GM19239 (cell line): ENCODE measurements at places on chromosomes 1 and 21.

DNA sequence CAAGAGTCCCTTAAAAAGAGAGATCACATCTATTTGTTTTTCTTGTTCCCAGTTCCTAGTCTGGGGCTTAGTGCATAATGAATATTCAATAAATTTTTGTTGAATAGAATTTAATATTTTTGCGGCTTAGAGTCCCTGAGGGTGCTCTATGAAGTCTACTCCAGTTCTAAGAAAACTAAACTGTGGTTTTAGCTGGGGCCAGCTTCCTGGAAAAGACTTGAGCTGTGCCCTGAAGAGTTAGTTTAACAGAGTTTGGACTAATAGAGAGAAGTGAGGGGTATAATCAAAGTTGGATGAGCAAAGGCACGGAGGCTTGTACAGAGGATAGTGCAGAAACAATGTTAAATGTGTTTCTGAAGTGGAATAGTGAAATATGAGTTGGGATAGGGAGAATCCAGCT lies 168.9 kb downstream of the FASLG start:
- no peak for DNase-seq

- DNase-seq: no peak
Observed at GRCh38 chr1:7515175-7515574, 255.9 kb upstream of the VAMP3 start.

DNA sequence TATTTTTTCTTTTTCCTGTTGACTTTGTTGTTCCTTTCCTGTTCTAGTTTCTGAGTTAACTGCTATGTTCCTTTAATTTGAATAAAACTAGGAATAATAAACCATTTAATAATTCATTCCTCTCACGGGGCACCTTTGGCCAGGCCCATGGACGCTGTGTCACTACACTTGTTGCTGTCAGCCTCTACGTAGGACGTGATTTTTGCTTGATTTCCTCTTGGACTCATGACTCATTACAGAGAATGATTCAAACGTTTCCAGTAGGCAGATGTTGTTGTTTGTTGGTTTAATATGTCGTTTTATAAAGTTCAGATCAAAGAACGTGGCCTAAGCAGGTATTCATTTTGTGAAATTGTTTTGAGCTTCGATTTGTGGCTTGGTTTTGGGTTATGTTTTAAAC lies 9.1 kb upstream of the SLC19A1 start:
- DNase-seq: no peak

DNA sequence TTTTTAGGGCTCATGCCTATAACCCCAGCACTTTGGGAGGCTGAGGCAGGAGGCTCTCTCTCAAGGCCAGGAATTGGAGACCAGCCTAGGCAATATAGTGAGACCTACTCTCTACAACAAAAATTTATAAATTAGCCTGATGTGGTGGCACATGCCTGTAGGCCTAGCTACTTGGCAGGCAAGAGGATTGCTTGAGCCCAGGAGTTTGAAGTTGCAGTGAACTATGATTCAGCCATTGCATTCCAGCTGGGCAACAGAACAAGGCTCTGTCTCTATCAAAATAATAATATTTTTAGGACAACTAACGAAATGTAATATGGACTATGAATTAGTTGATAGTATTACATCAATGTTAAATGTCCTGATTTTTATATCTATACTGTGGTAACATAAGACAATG lies 68.8 kb upstream of the ARID1A start:
- no peak for DNase-seq

DNA sequence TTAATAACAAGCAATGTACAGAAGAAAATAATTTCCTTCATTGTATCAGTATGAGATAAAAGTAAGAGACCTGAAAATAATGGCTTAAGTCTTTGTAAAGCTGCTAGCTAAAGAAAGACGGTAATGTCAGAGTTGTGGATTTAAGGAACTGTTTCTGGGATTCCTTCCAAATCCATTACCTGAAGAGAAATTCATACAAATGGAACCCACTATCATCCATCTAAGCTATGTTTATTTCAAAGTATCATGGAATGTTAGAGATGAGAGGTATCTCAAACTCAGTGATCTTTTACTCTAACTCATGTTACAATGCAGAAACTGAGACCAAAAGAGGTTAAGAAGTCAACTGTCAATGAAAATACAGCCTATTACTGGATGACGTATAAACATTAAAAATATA lies 197.7 kb downstream of the DENND1B start:
- no peak for DNase-seq

DNA sequence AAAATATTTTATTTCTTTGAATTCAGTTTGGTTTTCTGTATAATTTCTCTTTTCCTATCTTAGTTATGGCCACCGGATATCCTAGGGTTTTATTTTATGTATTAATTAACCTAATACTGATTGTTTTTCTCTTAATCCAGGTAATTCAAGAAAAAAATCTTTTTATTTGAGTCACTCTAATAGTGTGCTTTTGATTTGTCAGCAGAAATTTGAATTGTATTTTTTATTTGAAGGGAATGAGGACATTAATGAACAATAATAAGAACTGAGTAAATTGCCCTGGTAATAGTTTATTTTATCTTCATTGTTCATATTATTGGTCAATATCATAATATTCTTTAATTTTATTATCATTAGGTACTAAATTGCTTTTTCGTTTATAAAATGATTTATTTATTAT lies 120.1 kb downstream of the USP25 start:
- DNase-seq: no peak

DNA sequence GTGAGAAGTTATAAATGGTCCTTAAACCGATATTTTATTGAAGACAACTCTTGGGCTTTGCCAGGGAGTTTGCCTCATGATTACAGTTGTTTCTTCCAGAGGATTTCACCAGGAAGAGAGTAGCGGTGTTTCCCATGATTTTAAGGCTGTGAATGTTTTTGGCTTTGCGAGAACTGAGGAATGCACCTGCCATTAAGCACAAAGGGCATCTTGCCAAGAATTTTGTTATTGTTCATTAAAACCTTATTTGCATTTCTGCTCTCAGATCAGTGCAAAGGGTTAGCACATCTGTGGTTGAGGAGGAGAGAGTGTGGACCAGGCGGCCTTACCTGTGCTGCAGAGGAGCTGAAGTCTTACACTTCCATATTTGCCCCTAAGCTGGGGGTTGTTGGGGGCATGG lies 13.8 kb downstream of the CNIH3 start:
- no peak for DNase-seq

DNA sequence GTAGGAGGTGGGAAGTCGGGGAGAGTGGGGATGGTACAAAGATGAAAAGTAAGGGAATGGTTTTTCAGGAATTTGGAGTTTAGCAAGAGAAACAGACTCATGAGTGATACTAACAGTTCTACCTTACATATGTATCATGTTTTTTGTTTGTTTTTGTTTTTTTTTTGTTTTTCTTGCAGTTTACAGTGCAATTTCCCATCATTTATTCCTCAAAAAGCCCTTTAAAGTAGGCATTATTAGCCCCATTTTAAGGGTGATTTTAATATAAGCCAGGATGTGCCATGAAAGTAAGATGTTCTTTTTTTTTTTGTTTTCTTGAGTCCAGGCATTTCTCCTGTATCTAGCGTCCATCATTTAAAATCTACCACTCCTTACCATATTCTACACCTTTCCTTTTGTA lies 13.8 kb upstream of the TRIM45 start:
- DNase-seq: no peak

- no peak for DNase-seq
Observed at GRCh38 chr1:241870336-241870735, 22.3 kb downstream of the EXO1 start.

DNA sequence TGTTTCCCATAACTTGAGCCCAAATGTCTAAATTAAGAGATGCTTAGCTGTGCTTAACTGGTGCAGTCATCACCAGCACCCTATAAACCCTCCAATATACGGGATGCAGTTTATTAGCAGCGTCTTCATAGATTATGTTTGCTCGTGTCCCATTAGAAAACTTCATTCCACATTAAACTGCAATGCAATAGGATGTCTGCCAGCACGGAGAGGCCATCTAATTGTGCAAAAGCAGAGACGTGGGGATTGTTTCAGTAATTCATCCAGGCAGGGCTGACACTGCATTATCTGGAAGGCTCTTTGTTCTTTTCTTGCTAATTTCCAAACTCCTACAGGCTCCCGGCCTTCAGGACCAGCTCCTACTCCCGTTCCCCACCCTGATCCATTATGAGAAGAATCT lies 89.5 kb downstream of the CSMD2 start:
- DNase-seq: no peak

DNA sequence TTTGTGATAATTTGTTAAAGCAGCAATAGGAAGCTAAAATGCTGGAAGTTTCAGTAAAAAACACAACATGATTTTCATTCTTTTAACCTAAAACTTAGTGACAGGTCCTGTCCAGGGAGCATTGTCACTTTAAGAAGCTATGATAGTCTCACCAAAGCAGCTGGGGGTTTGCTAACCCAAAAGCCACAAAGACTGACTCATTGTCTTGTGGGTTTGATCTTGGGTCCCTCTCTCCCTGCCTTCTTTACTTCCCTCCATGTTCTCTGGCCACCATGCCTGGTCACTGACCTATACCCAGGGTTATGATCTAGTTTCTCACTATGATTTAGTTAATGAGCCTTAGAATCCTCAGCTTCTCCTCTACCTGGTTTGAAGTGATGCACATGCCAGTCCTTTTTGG lies 213.5 kb upstream of the PTGFR start:
- no peak for DNase-seq

- DNase-seq: no peak
Observed at GRCh38 chr1:90591355-90591969, 125.6 kb downstream of the BARHL2 start.

DNA sequence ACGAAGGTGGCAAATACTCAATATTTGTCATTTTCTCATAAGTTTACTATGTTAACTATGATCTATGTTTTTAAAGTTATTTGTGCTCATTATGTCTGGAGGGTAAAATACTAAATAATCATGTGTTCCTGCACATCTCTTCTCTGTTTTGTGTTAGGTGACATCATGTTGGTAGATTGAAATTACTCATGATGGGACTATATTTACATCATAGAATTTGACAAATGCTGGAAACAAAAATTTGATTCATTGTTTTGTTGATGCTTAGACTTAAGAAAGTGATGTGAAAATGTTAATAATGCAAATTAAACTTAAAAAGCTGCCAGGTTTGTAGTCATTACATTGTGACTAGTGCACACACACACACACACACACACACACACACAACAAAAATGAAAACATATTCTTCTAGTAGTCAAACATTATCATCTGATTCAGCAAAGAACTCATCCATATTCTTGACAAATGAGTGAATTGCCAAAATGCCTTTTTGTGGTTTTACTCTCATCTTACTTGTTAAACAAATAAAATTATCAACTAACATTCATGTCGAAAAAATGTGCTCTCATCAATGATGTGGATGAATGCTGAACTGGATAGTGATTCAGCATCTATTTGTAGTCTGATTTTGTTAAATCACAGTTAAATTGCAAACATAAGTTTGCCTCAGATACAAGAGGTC lies 870.7 kb downstream of the BRINP3 start:
- no peak for DNase-seq

GRCh38 chr1:155940482-155940992 lies 901 bp upstream of the RXFP4 start:
- no peak for DNase-seq

GRCh38 chr1:87903242-87903641 lies 574.6 kb downstream of the LMO4 start:
- no peak for DNase-seq

DNA sequence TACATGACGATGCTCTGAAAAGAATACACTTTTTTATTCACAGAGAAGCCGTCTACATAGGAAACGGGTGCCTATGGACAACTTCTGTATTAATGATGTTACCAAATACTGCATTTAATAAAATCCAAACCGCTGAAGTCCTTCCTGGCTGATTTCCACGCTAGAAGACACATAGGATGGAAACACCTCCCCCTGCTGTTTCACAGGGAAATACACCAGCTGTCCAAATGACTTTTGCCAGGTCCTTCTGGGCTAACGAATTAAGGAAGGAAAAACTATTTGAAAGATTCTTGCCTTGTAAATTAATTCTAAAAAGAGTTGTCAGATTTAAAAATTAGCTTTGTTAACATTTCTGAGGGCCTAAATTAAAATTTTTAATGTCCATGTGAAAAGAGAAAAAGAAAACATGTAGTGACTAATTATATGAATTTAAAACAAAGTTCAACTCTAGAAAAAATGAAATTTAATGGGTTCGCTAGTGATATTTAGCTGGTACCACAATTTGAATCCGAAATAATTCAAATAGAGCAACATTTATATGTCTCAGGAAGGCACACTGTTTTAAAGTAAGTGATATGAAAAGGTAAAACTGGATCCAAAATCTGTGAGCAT lies 146.0 kb downstream of the RERE start:
- peak; percentile 28 for DNase-seq

- DNase-seq: no peak
Observed at GRCh38 chr1:246157516-246157915, 349.6 kb downstream of the SMYD3 start.

DNA sequence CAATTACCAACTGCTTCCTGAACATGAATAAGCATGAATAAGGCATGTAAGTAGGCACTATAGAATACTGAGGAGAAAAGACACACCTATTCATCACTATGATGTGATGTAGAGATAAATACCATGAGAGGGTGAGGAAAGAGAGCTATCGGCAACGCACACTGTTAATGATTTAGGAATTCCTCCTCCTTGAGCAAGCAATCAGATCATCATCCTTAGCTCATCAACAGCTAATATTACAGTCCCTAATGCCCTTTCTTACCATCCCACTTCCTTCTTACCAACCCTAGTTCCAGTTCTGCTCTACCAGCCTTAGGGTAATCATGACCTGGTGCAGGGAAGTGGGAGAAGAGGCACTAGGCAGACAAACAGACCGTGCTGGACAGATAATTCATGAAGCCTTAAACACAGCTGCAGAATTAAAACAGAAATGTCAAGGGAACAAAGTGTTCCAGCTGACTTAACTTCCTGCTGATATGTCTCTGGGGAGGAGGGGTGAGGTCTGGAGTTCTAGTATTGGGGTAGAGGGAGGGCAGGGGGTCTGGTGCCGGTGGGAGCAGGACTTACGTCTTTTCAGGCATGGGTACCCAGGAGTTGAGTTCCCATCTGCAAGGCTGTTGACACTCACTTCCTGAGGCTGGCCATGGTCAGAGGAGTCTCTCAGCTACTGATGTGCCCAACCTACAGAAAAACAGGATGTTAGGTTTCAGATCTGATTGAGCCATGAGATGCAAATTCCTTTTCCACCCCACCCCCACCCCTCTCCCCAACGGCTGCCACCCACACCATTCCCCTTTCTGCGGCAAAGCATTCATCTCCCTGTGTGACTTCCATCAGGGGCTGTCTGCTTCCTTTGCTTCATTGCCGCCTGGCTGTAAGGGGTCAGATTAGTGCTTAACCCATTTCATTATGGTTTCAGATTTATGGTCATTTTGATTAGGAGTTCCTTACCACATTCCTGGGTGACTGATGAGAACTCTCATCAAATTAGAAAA lies 12.6 kb upstream of the RCSD1 start:
- no peak for DNase-seq

DNA sequence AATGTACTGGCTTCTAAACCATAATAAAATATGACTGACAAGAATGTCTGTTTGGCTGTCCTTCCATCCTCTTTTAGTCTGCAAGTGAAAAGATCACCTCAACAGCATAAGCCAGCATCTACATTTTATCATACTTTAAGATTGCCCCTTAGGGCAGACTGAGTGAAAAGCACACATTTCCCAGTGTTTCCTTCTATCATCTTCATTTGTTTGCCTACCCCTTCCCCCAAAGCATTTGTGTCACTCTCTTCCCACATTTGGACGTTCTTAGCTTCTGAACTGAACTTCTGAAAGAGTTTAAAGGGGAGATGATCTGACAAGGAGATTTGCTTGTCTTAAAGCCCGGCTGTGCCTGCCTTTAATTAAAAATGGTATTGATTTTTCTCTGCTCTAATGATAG lies 322.2 kb downstream of the SPATA17 start:
- DNase-seq: no peak
